Lower lobe of right lung (tissue), 2 donors: ENCODE measurements at places on chromosomes 11 and 22. TPM values are rescaled to one million over a fixed set of nuclear protein-coding genes. Genes with fewer than 3 reads are reported as not detected.

Gene MS4A14
- total RNA-seq, result 19.4 TPM

Gene NCAPH2
- 46.1 TPM for total RNA-seq

DNA sequence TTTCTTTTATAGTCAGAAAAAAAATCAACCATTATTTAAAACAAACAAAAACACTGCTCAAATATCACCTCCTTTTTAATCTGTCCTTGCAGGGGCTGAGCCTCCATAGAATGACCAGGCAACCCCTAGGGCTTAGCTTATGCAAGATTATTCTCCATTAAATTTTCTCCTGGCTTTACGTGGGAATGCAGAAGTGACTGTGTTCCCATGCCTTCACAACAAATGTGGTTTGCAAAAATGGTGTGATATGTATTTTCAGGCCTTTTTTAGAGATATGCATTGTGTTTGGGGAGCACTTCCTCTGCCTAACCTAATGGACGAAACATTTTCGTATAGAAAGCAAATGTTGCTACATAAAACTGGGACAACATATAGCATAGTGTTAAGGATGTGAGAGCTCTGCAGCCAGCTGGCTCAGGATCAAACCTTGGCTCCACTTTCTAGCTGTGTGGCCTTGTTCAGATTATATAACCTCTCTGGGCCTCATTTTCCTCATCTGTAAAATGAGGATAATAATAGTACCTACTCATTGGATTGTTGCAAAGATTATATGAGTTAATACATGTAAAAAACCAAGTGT, 82.6 kb downstream of the PARVA start:
- H3K36me3 ChIP-seq, result no peaks in the 10 kb centered on the region
- no peak overlapping the region for H3K4me3 ChIP-seq
- no peak overlapping the region for H3K27ac ChIP-seq
- DNase-seq, result no peak

GRCh38 chr11:134584001-134584561, 172.0 kb upstream of the B3GAT1 start:
- H3K27ac ChIP-seq, result no peak overlapping the region
- H3K27me3 ChIP-seq, result peaks cover 22% of the 10 kb centered on the region
- no peak for DNase-seq
- no peaks in the 10 kb centered on the region for H3K36me3 ChIP-seq

DNA sequence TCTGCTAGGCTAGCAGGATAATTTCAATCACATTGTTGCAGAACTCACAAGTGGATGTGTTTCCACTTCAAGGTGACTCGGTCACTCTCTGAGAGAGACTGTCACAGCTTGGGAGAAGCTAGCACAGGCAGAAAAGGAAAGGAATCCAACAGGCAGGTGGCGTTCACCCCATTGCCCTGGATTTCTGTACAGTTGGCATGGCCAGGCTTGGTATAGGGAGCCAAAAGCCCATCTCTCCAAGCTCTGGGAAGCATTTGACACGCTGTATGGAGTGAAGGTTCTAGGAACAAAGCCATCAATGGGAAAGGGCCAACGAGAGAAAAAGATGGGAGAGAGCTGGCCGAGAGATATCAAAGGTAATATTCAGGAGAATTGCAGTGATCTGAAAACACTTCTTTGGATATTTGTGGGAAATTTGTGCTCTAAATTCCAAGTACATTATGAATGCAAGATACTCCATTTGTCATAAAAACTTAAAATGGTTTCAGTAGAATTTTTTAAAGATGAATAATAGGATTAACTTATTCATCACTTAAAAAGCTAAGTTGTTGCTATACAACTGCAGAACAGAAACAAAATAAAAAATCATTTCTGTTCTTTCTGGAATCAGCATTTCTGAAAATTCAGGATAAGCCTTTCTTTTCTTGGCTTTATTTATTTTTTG, 223.5 kb upstream of the NTM start:
- no peaks in the 10 kb centered on the region for H3K4me1 ChIP-seq
- H3K36me3 ChIP-seq, result no peaks in the 10 kb centered on the region
- H3K27me3 ChIP-seq, result no peaks in the 10 kb centered on the region
- no peak overlapping the region for H3K4me3 ChIP-seq

Gene UCP3
- 3.1 TPM for total RNA-seq

DNA sequence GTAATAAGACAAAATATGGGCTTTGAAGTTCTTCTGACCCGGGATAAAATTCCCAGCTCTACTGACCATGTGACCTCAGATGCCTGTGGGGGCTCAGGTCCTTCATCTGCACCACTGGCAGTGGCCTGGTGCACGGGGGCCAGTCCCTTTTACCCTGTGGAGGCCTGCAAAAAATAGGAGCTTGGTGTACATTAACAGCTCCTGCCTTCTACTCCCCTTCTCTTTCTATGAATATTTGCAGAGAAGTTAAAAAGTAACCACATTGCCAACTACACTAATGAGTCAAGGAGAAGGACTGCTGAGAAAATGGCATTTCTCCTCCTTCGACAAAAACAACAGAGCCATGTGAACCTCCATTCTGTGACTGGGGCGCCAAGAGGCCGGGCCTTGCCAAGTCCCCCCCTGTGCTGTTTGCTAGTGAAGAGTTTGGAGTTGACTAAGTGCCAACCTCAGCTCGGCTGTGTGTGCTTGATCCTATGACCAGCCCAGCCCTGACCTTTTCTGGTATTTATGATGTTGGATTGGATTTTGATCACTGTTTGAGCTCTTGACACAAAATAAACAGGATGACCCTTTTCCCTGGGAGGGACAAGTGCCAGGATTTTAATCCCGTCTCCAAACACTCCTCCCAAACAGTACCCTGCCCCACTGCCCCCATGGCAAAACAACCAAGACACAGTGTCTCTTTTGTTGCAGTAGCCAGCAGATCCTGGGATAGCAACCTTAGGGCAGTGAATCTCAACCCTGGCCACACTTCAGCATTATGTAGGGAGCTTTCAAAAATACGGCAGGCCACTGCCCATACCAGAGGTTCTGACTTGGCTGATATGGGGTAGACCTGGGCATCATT, 380.1 kb downstream of the LARGE1 start:
- no peaks in the 10 kb centered on the region for H3K36me3 ChIP-seq
- H3K27ac ChIP-seq, result peak overlapping the region; percentile 24
- no peak overlapping the region for H3K4me3 ChIP-seq
- H3K27me3 ChIP-seq, result no peaks in the 10 kb centered on the region
- peaks cover 29% of the 10 kb centered on the region for H3K4me1 ChIP-seq

Gene CTTN
- total RNA-seq, result 145 TPM

GRCh38 chr11:83023410-83023809, 48.3 kb downstream of the RAB30 start:
- no peaks in the 10 kb centered on the region for H3K27me3 ChIP-seq
- no peak overlapping the region for H3K27ac ChIP-seq
- no peaks in the 10 kb centered on the region for H3K36me3 ChIP-seq

- H3K36me3 ChIP-seq, result peaks cover 14% of the 10 kb centered on the region
- H3K27ac ChIP-seq, result peak overlapping the region; percentile 21
- H3K4me1 ChIP-seq, result peaks cover 14% of the 10 kb centered on the region
- no peaks in the 10 kb centered on the region for H3K27me3 ChIP-seq
- no peak overlapping the region for H3K4me3 ChIP-seq
These were observed 9.0 kb upstream of the COMT start for GRCh38 chr22:19932367-19933206.

Gene NAALAD2
- 1.6 TPM for total RNA-seq

DNA sequence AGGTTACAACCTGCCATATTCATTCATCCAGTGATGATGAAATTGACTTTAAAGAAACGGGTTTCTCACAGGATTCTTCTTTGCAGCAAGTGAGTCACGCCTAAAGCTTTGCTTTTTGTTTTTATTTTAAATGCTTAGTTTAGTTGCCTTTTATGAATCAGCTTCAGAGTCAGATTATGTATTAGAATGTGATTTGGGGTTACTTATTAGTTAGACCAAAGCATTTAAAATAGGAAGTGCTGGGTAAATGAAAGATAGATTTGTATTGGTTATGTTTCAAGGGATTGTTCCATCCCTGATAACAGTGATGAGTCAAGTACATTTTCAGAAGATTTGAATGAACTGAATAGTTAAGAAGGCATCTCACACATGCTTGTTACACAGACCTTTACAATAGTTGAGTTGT, 101.3 kb upstream of the GAL start:
- no peaks in the 10 kb centered on the region for H3K27me3 ChIP-seq
- H3K36me3 ChIP-seq, result peaks cover 87% of the 10 kb centered on the region
- peaks cover 28% of the 10 kb centered on the region for H3K4me1 ChIP-seq
- DNase-seq, result no peak
- H3K27ac ChIP-seq, result no peak overlapping the region
- H3K4me3 ChIP-seq, result no peak overlapping the region

DNA sequence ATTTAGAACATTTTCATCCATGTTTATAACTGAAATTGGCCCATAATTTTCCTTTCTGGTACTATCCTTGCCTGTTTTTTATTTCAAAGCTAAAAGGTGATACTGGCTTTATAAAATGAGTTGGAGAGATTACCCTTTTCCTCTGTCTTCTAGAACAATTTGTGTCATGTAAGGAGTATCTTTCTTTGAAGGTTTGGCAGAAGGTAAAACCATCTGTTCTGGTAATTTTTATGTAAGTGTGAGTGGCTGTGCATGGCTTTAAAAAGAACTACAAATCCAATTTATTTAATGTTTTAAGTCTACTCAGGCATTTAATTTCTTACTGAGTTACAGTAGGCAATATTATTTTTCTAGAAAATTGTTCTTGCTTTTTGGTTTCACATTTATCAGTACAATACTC, 7.7 kb upstream of the MRGPRD start:
- H3K4me3 ChIP-seq, result no peak overlapping the region
- H3K36me3 ChIP-seq, result no peaks in the 10 kb centered on the region
- no peaks in the 10 kb centered on the region for H3K4me1 ChIP-seq
- no peak for DNase-seq

- no peak overlapping the region for H3K4me3 ChIP-seq
- H3K4me1 ChIP-seq, result peaks cover 12% of the 10 kb centered on the region
- no peak for DNase-seq
- H3K36me3 ChIP-seq, result no peaks in the 10 kb centered on the region
- no peaks in the 10 kb centered on the region for H3K27me3 ChIP-seq
These were observed 75.6 kb upstream of the TEAD1 start for GRCh38 chr11:12598330-12599256.

GRCh38 chr11:9109858-9110731, 18.7 kb upstream of the SCUBE2 start:
- no peak for DNase-seq
- no peaks in the 10 kb centered on the region for H3K27me3 ChIP-seq

- H3K27me3 ChIP-seq, result no peaks in the 10 kb centered on the region
- H3K4me1 ChIP-seq, result peaks cover 15% of the 10 kb centered on the region
- H3K4me3 ChIP-seq, result peak within 1 kb of the TSS; percentile 64
- no peaks in the 10 kb centered on the region for H3K36me3 ChIP-seq
These were observed at the start of gene PARVA for GRCh38 chr11:12377106-12377823. TSS of gene PARVA (plus strand) at chr11:12377571. CDS start at chr11:12377648, 77 bp downstream.

GRCh38 chr22:19082101-19082500, 40.1 kb downstream of the DGCR2 start:
- H3K4me3 ChIP-seq, result no peak overlapping the region
- no peaks in the 10 kb centered on the region for H3K4me1 ChIP-seq
- no peaks in the 10 kb centered on the region for H3K27me3 ChIP-seq
- no peak for DNase-seq
- no peak overlapping the region for H3K27ac ChIP-seq

DNA sequence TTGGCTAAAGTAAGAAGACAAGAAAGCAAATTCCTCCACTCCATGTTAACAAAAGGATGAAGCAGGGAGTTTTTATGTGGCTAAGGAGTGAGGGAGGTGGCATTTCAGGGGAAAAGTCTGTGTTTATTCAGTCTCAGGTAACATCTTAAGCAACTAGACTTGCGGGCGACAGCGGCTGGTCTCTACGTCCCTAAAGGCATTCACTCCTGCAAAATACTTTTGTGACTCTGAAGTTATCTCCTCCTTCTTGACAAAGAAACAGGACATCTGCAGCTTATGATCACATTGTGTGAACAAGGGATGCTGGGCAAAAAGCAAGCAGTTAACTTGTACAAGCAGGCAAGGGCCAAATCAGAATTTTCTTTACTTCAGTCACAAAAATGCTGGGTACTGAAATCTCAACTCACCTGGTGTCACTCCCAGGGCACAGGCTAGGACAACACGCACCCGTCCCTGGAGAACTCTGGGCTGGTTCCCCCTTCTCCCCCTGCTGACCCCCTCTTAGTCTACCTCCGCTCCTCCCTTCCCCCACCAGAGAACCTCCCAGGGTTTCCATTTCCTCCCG, 38.3 kb downstream of the IGLL5 start:
- H3K4me3 ChIP-seq, result no peak overlapping the region
- DNase-seq, result no peak
- peaks cover 9% of the 10 kb centered on the region for H3K27me3 ChIP-seq
- H3K27ac ChIP-seq, result no peak overlapping the region
